ENCODE measurements at places on chromosomes 3 and 15. TPM values are rescaled to one million over a fixed set of nuclear protein-coding genes. Genes with fewer than 3 reads are reported as not detected.

DNA sequence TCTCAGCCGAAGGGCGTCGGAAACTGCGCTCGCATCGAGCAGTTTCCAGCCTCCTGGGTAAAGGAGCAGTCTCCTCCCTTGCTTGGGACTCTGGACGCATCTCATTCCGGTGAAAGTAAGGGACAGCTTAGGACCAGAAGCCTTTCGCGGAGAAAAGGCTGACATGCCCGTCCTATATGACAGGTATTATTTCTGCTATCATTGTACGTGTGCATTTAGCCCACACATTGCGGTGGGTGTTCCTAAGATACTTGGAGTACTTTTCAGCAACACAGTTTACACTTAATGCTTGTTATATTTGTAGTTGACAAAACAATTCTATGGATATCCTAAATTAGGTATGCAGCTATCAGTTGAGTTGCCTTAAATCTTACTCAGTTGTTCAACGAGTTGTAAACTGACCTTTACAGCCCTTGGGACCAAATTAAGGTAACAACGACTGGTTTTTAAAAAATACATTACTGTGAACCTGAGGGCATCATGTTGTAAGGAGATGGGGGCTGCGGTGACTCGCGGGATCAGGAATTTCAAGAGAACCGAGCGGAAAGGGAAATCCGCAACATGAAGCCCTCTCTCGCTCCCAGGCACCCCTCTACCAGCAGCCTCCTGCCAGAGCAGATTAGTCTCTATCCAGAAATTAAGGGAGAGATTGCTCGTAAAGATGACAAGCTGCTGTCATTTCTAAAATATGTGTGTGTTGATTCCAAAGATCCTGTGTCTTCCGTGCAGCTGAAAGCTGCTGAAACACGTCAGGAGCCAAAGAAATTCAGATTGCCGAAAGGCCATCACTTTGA is 632 bp upstream of the COPS2 start:
- no peak for DNase-seq

Gene DALRD3
- 8.1 TPM for total RNA-seq

DNA sequence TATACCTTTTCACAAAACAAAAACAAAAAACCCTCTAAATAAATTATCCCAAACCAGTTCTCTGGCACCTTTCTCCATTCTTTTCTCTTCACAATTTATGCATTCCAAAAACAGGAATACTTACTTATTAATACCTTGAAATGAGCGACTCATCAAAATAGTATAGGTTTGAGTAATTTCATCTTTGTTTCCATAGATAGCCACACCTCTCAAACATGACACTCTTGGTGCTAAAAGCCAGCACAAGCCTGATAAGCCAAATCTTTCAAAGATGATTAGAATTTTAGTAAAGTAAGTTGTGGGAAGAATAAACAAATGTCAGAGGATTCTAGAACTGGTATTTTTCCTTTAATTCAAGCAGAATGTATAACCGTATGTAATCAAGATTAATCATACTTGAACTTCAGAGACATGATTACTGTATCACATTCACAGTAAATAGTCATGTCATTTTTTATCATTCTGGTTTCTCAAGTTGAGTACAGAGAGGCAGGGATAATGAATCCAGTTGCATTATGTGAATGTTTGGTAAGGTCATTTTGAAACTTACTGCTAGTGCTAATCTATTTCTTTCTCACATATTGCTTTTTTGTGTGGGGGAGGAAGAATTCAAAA is 12.1 kb upstream of the WDR5B start:
- no peak for DNase-seq

Gene SPATA12
- not detected for total RNA-seq

- no peak for DNase-seq
Measured at GRCh38 chr15:45669422-45669821, 34.6 kb downstream of the SQOR start.

GRCh38 chr3:178982137-178982536 is 89.5 kb downstream of the ZMAT3 start:
- DNase-seq, result no peak

DNA sequence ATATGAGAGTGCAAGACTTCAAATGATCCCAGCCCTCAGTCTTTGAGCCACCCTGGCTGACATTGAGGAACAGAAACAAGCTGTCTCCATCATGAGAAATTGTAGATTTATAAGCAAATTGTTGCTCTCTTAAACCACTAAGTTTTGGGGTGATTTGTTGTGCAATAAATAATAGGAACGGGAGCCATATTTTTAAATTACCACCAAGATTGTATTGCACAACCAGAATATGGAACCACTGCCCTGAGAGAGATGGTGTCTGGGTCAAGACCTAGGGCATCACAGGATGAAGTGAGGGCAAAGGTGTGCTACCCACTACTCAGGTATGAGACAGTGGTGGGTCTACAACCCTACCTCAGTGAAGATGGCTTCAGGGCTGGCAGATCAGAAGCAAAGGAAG is 2.3 kb upstream of the CFAP92 start:
- no peak for DNase-seq

Gene A4GNT
- not detected for total RNA-seq

Gene ERICH6
- total RNA-seq, result not detected

Gene SHC4
- total RNA-seq, result 4.1 TPM

GRCh38 chr3:14312375-14312774 is 90.0 kb upstream of the SLC6A6 start:
- DNase-seq, result no peak

Gene CCR8
- 0.29 TPM for total RNA-seq

DNA sequence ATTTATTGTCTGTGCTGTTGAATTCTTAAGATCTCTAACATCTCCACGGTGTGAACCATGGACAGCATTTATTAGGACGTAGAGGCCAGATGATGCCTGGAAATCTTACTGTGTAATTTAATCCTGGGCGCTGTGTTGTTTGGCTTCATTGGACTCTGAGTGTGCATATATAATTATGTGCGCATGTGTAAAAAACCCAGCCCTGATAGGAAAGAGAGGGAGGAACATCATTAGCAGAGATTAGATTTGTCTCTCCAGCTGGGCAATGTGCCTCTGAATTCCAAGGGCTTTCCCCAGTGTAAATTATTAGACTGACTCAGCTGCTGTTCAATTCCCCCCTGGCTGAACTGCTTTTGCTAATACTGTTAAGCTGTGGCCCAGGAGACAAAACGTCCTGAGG is 39.6 kb downstream of the MAP3K13 start:
- no peak for DNase-seq

DNA sequence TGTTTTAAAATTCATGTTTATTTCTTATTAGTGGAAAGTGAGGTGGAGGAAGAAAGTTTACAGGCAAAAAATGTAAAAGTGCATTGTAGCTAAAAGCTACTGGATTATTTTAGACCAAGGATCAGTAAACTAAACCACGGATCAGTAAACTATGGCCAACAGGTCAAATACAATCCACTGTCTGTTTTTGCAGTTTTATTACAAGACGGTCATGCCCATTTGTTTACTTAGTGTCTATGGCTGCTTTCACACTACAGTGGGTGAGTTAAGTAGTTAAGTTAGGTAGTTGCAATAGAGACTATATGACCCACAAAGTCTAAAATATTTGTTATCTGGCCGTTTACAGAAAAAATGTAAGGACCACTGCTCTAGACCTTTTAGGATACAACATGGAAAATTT is 82.0 kb downstream of the NR2E3 start:
- no peak for DNase-seq

GRCh38 chr3:45943207-45943846 is at the start of gene CXCR6:
Gene CXCR6, plus strand, starts transcription at chr3:45943464. Its CDS starts 3,018 bp downstream, at chr3:45946482.
- DNase-seq, result no peak

DNA sequence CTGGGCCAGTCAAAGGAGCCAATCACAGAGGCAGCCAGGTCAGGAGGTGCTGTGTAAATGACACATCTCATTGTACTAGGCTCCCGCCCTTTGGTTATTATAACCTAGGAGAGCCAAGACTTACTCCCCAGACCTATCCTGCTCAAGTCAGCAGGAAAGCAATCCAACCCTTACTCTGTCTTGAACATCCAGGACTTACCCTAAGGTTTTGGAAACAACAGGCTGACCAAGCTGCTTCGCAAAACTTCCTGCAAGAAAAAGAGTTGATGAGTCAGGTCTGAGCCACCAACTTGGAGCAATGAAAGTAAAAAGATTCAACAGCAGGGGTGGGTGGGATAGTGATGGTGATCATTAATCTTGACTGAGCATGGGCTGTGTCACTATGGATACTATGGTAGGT is 144.4 kb downstream of the MYLK start:
- no peak for DNase-seq

GRCh38 chr3:122946185-122946584 is 81.4 kb downstream of the SEMA5B start:
- no peak for DNase-seq

All from heart left ventricle (tissue), 16 donors.